ENCODE measurements at places on chromosomes 13 and 19. TPM values are rescaled to one million over a fixed set of nuclear protein-coding genes. Genes with fewer than 3 reads are reported as not detected.

ZNF230 gene
- 3.3 TPM for total RNA-seq

TEX101 gene
- total RNA-seq, result not detected

PSG4 gene
- 22.4 TPM for total RNA-seq

CATSPERD gene
- total RNA-seq, result not detected

Measured in renal cortical epithelial cell (primary cell).